ENCODE measurements at places on chromosomes 12 and 14. TPM values are rescaled to one million over a fixed set of nuclear protein-coding genes. Genes with fewer than 3 reads are reported as not detected.

SMOC1 gene
- 2.2 TPM for total RNA-seq

MMP14 gene
- 61.8 TPM for total RNA-seq

ISM2 gene
- not detected for total RNA-seq

ABCD2 gene
- not detected for total RNA-seq

GPR84 gene
- total RNA-seq = not detected

- no peak overlapping the region for H3K4me3 ChIP-seq
- H3K36me3 ChIP-seq = peaks cover 4% of the 10 kb centered on the region
- H3K27me3 ChIP-seq = no peaks in the 10 kb centered on the region
- H3K4me1 ChIP-seq = no peaks in the 10 kb centered on the region
- DNase-seq = no peak
Measured at GRCh38 chr12:50720085-50720484, 43.8 kb upstream of the ATF1 start.

GRCh38 chr14:36880276-36880675 is 218.6 kb downstream of the PAX9 start:
- no peaks in the 10 kb centered on the region for H3K27me3 ChIP-seq
- no peak overlapping the region for H3K4me3 ChIP-seq
- H3K36me3 ChIP-seq = no peaks in the 10 kb centered on the region
- H3K27ac ChIP-seq = no peak overlapping the region
- DNase-seq = no peak

GRCh38 chr12:52346593-52346992 is 20.7 kb downstream of the KRT85 start:
- H3K27ac ChIP-seq = no peak overlapping the region
- peak; percentile 30 for DNase-seq
- H3K4me3 ChIP-seq = no peak overlapping the region
- H3K36me3 ChIP-seq = no peaks in the 10 kb centered on the region
- H3K27me3 ChIP-seq = no peaks in the 10 kb centered on the region
- peaks cover 22% of the 10 kb centered on the region for H3K4me1 ChIP-seq

GRCh38 chr12:3744229-3744901 is 8.5 kb downstream of the CRACR2A start:
- no peaks in the 10 kb centered on the region for H3K4me1 ChIP-seq
- no peak overlapping the region for H3K27ac ChIP-seq
- H3K4me3 ChIP-seq = no peak overlapping the region
- H3K36me3 ChIP-seq = no peaks in the 10 kb centered on the region

DNA sequence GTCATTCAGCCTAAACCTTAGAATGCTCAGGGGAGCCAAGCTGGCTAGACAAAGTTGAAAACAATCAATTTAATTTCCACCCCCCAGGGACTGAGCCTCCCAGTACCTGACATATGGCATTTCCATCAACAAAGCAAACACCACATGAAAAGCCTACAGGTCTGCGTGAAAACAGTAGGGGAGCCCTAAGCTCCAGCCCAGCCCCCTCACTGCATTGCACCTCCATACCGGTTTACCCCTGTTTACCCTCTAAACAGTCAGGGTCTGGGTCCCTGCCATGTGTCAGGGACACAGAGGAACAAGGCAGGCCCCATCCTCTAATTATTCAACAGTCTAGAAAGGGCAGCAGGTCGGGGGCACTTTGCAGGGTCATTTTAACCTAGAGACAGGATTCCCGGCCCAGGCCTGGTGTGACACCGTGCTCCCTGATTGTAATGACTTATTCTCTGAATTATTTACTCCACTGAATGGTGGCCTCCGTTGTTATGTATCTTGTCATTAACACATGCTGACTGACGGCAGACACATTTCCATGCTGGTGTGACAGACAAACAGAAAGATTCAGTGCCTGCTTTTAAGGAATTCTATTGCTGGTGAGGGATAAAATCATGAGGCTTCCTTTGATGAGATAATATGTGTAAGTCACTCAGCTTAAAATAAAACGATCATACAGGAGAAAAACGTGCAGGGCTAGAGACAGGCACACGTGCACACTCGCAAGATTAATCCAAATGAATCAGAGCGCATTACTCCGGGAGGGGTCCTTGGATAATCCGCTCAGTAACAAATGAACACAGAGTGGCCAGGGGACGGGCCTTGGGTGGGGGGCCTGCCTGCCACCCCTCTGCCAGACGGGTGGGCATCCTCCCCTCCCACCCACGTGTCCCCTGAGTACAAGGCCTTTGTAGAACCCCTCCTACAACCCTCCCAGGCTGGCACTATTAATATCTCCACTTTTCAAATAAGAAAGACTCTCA is 23.2 kb downstream of the CCDC88C start:
- DNase-seq = no peak
- H3K4me3 ChIP-seq = no peak overlapping the region
- H3K27ac ChIP-seq = no peak overlapping the region

- no peaks in the 10 kb centered on the region for H3K36me3 ChIP-seq
- H3K27me3 ChIP-seq = no peaks in the 10 kb centered on the region
- peak overlapping the region; percentile 54 for H3K27ac ChIP-seq
- peaks cover 42% of the 10 kb centered on the region for H3K4me1 ChIP-seq
Measured at GRCh38 chr12:111434680-111435338, 29.1 kb downstream of the SH2B3 start.

GRCh38 chr12:47193066-47193465 is 113.3 kb upstream of the AMIGO2 start:
- no peak overlapping the region for H3K27ac ChIP-seq
- no peaks in the 10 kb centered on the region for H3K27me3 ChIP-seq
- DNase-seq = no peak

DNA sequence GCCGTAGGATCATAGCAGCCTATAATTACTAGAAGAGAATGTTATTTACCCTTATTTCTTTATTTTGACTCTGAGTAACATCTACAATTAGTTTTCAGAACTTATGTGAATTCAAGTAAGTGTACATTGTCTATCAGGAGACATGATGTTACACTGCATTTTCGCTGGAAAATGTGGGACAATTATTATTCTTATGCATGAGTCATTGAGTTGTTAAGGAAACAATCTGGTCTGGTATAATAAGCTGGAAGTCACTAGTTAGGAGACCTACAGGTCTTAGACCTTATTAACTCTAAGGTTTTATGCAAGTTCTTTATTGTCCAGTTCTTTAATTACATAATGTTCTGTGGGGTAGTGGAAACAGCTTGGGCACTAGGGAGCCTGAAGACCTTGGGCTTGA is 5.8 kb downstream of the KTN1 start:
- H3K27ac ChIP-seq = no peak overlapping the region
- no peaks in the 10 kb centered on the region for H3K36me3 ChIP-seq
- peaks cover 12% of the 10 kb centered on the region for H3K4me1 ChIP-seq
- no peaks in the 10 kb centered on the region for H3K27me3 ChIP-seq
- DNase-seq = no peak
- no peak overlapping the region for H3K4me3 ChIP-seq

GRCh38 chr14:23284654-23285529 is 1.0 kb downstream of the HOMEZ start:
- no peaks in the 10 kb centered on the region for H3K27me3 ChIP-seq
- no peaks in the 10 kb centered on the region for H3K36me3 ChIP-seq
- peak overlapping the region; percentile 87 for H3K27ac ChIP-seq
- H3K4me3 ChIP-seq = peak overlapping the region; percentile 64
- DNase-seq = no peak

DNA sequence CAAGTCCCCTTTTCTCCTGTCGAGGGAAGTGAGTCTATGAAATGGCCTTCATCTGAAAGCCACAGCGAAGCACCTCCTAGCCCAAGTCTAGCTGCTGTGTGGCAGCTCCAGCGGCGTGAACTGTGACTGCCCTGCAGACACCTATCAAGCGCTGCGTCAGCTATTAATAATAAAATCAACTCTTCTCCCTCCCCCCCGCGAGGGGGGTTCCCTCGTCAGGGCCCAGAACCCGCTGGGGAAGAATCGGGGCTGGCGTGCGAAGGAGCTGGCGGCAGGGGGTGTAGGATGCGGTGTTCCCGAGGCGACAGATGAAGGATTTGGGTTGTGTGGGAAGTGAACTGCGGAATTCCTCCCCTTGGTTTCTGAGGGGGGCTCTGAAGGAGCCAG is 662 bp upstream of the ATP2A2 start:
- H3K27ac ChIP-seq = peak overlapping the region; percentile 94
- peak overlapping the region; percentile 79 for H3K4me3 ChIP-seq
- H3K27me3 ChIP-seq = no peaks in the 10 kb centered on the region
- DNase-seq = peak; percentile 54

DNA sequence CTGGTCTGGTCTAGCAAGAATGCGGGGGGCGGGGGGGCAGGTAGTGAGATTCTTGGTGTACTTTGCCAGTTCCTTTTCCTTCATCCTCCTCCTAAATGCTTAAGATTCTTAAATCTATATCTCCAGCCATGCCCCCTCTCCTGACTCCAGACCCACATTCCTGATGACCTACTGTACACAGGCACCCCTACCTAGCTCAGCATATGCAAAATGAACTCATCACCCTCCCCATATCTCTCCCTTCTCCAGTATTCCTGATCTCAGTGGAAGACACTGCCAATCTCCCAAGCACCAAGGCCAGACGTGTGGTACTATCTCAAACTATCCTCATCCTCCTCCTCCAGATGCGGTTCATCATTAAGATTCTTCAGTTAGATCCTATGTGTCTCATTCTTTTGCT is 215.8 kb downstream of the SPTSSA start:
- H3K36me3 ChIP-seq = no peaks in the 10 kb centered on the region
- DNase-seq = no peak
- no peaks in the 10 kb centered on the region for H3K27me3 ChIP-seq
- no peak overlapping the region for H3K27ac ChIP-seq
- no peaks in the 10 kb centered on the region for H3K4me1 ChIP-seq
- H3K4me3 ChIP-seq = no peak overlapping the region

GRCh38 chr14:90942511-90942910 is 117.9 kb downstream of the RPS6KA5 start:
- H3K27ac ChIP-seq = no peak overlapping the region
- DNase-seq = no peak
- no peaks in the 10 kb centered on the region for H3K36me3 ChIP-seq
- no peak overlapping the region for H3K4me3 ChIP-seq

DNA sequence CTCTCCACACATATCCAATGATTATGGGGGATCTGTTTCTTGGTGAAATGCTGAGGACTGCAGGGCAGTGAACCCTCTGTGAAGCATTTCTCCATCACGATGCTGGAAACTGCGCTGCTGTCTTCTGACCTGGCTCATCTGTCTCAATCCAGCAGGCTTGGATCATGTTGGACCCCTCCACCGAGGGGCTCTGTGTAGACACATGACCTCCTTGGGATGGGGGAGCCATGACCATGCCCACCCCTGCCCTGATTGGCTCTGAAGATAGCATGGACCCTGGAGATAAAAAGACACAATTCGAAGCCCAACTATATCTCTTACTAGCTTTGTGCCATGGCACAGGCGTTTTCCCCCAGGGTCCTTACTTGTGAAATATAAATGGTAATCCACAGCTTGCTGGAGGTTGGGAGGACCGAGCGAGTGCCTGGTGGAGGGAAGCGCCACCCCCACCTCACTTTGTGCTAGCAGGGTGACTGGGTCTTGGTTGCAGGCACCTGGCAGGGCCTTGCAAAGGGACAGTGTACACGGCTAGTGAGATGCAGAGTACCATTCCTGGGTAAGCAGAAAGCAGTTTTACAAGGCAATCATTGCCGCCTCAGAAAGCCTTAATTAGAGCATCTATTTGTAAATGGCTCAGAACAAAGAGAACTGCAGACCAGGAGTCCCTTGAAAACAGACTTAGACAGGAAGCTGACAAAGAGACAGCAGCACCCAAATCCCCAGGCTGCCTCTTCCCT is 2.4 kb upstream of the KRT83 start:
- H3K36me3 ChIP-seq = no peaks in the 10 kb centered on the region
- no peak overlapping the region for H3K27ac ChIP-seq
- no peaks in the 10 kb centered on the region for H3K27me3 ChIP-seq
- DNase-seq = no peak

Measured in pancreas (tissue), 10 donors.